ENCODE measurements at places on chromosomes 6 and 20.

GRCh38 chr20:57659517-57660180, 39.4 kb upstream of the ZBP1 start:
- no peak for DNase-seq

- no peak for DNase-seq
These were observed 3.6 kb upstream of the FOXC1 start for GRCh38 chr6:1605893-1606779.

GRCh38 chr6:49833386-49833785, 32.9 kb downstream of the CRISP1 start:
- no peak for DNase-seq

- DNase-seq = peak; percentile 82
These were observed 10.1 kb upstream of the BTBD3 start for GRCh38 chr20:11907621-11908020.

- DNase-seq = peak; percentile 33
These were observed 172.7 kb upstream of the MARCKS start for GRCh38 chr6:113684382-113684901.

DNA sequence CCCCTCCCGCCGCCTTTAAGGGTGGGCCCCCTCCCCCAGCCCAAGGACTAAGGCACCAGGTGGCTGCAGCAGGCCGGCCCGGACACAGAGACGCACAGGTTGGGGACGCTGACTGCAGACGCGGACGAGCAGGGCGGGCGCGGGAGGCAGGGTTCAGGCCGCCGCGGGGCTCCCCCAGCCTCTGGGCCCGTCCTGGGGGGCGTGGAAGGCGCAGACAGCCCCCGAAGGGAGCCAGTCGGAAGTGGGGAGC, 9.3 kb downstream of the DUSP15 start:
- DNase-seq = no peak

DNA sequence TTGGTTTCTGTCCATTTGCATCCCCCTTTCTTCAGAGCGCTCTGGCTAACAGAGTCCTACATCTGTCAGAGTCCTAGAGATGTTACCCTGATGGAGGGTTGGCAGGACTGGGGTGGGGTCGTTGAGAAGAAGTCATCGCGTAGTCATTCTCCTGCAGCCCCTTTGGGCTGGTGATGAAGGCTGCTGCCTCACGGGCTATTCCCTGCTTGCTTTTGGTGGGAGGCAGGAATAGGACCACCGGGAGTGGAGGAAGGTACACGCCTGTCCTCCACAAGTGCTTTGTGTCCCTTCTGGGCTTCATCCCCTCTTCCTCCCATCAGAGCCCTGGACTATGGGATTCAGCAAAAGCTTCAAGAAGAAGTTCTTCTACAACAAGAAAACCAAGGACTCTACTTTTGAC, 20.9 kb downstream of the CCDC167 start:
- DNase-seq = no peak

- DNase-seq = no peak
These were observed 691.7 kb downstream of the GRIK2 start for GRCh38 chr6:102085257-102085656.

DNA sequence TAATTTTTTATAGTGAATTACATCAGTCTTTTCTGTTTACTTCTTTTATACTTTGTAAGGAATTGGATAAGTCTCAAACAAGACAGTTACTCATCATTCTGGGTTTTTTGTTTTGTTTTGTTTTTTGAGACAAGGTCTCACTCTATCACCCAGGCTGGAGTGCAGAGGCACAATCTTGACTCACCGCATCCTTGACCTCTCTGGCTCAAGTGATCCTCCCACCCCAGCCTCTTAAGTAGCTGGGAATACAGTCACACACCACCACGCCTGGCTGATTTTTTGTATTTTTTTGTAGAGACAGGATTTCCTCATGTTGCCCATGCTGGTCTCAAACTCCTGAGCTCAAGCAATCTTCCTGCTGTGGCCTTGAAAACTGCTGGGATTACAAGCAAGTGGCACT, 524.3 kb downstream of the EYS start:
- peak; percentile 68 for DNase-seq

- DNase-seq = no peak
These were observed 6.0 kb upstream of the BPIFA1 start for GRCh38 chr20:33229843-33230242.

GRCh38 chr6:85948481-85948880, 305.8 kb upstream of the SYNCRIP start:
- DNase-seq = no peak

DNA sequence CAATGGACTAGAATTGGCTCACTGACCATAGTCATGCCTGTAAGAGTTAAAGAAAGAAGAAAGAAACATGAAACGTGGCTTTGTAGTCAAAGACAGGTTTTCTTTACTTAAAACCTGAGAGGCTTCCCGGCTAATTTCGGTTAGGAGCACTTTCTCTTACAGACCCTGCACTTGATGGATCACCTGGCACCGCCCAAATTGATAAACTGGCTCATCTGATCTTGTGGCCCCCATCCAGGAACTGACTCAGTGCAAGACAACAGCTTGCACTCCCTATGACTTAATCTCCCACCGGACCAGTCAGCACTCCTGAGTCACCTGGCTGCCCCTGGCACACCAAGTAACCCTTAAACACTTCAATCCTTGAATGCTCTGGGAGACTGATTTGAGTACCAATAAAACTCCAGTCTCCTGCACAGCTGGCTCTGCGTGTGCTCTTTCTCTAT, 12.3 kb downstream of the TMEM14B start:
- peak; percentile 93 for DNase-seq

GRCh38 chr6:146433881-146434731, 109.5 kb upstream of the RAB32 start:
- no peak for DNase-seq

DNA sequence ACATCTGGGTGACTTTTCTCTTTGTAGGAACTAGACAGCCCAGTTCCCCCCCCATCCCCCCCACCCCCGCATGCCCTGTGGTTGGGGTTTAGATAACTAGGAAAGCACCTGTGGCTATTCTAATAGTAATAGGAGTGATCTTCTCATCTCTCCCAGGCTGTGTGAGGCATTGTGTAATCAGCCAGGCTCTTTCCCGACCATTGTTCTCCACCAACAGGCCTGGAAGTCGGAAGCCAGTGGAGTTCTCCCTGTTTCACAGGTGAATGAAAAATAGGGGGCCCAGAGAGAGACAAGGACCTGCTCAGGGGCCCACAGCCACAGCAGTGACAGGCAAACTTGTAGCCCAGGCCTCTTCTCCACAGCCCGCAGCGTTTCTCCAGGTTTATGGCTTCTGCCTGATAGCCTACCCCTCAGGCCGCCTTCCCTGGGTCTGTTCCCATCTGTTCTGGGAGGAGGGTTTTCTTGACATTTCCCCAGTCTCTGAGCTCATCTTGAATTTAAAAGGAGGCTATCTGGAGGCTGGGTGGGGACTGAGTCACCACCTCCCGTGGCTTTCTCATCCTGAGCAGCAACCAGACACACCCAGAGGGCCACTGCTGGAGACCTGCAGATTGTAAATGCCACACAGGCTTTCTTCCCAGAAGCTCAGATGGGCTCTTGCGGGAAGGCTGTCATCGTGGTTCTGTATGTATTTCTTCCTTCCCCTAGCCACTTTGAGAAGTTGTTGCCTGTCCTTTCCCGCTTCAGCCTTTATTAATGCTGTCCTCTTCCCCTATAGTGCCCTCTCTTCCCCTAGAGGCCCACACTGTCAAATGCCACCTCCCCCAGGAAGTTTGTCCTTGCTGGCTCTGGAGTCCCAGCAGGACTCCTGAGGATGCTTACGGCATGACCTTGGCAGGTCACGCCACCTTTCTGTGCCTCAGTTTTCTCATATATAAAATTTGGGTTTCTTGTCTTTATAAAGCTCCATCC, 75.9 kb upstream of the MYL9 start:
- peak; percentile 96 for DNase-seq

DNA sequence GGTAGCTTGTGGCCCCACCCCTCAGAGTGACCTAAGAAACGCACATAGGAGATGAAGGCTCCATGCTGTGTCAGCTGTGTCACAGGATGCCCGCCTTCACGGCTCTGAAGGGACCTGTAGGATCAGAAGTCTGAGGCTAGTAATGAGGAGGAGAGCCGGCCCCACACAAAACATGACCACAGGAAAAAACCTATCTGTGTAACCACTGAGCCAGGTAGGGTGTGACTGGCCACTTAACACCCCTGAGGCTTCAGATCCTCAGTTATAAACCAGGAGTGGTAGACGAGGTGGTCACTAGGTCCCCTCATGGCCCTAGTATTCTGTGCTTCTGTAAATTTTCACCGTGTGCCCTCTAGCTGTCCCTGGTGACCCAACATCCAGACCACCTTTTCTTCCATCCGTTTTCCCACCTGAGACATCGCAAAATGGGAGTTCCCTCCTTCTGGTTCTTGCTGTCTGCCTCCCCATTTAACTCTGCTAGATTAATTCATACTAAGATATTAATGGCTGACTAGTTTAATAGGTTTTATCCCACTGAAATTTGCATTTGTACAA, 52.8 kb downstream of the TBC1D7 start:
- DNase-seq = no peak

GRCh38 chr20:44204156-44204831, 6.3 kb downstream of the OSER1 start:
- peak; percentile 93 for DNase-seq

- no peak for DNase-seq
These were observed 308.2 kb downstream of the BTBD3 start for GRCh38 chr20:12225898-12226297.

DNA sequence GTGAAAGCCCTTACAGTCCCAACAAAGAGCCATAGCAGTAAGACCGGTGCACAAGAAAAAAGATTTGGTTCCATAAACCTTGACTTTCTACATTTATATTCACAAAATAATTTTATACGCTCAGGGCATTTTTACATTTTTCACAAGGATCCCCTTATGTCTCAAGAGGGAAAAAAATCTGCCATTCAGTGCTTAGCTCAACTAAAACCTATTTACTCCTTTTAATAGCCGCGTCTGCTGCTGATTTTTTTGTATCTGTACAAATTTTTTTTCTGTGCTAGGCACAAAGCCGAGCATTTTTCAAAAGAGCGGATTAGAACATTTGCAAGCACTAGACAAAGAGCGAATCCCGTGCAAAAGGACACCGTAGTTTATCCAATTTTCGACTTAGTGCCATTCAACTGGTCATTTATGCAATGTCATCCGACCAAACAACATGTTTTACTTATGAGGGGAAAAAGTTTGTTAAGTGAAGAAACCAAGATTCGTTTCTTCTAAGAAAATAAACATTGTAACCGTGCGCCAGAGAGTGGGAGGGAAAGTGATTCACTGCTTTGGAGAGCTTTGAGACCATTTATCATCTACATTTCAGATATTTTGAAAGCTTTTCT, 3.7 kb downstream of the TFAP2D start:
- no peak for DNase-seq

- DNase-seq = no peak
These were observed 19.2 kb downstream of the KLHL32 start for GRCh38 chr6:96943555-96944215.

- DNase-seq = no peak
These were observed 97.1 kb upstream of the TOP1 start for GRCh38 chr20:40931410-40932044.

DNA sequence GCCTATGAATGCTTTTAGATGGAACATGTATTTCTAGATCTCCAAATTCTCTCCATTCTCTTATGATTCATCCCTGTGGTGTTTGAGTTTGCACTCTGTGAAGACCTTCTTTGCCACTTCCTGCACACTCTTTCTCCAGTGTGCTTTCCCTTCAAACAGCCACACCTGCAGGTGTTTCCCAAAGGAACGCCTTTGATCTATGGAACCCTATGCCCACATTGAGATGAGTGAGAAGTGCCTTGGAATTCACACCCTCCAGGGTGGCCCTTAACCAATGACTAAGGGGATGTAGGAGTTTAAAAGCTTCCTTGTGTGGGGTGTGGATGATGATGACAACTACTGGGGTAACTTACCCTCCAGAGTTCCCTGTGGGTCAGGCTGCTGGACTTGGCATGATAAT, 570.1 kb downstream of the DHX35 start:
- DNase-seq = peak; percentile 58

- no peak for DNase-seq
These were observed 65.3 kb downstream of the NUS1 start for GRCh38 chr6:117740605-117741004.

DNA sequence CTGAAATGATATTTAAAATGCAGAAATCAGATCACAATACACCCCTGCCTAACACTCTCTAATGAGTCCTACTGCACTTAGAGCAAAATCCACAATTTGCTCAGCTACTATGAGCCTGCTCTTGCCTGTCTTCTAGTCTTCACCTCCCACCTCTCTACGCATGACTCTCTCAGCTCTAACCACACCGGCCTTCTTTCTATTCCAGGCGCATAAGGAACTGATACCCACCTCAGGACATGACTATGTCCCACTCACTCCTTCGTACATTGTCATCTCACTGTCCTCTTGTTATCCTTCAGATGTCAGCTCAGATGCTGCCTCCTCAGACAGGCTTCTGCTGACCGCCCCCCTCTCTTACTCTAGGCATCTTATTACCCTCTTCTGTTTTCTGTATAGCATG, 201.0 kb upstream of the FLRT3 start:
- DNase-seq = no peak

- no peak for DNase-seq
These were observed 53.0 kb downstream of the RRBP1 start for GRCh38 chr20:17629025-17629424.

GRCh38 chr20:3765171-3765882, 2.2 kb downstream of the ADISSP start:
- DNase-seq = no peak

Measured in HT1080 (cell line).